ENCODE measurements at places on chromosomes 2 and 18.

DNA sequence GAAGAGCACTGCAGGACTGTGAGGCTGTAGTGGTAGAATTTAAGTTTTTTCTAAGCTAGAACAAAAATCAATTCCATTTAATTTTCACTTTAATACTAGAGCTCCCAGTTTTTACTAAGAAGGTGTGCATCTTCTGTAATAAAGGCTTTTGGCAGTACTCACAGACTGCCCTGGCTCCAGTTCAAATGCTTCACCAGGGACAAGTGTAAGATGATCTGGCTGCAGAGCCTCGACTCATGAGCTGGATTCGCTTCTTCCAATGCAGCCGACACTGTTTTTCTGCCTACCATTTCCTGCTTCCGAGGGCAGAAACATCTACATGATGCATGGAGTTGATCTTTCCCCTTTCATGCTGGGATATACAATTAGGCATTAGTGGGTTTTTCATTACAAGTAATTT is 87.0 kb downstream of the FARSB start:
- no peak for DNase-seq

DNA sequence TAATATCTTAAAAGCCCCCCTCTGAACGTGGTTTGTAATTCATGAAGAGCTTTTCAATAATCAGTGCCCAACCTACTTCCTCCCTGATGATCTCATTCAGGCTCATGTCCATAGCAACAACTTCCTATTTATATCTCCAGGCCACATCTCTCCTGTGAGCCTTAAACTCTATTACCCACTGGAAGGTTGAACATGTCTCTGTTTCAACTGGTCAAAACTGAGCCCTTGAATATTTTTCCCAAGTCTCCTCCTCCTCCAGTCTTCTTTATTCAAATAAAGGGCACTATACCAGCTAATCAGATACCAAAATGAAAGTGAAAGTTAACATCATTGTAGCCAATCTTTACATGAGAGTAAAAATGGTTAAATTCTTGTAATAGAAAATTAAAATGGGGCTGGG is 63.7 kb upstream of the ITGA4 start:
- peak; percentile 76 for DNase-seq

DNA sequence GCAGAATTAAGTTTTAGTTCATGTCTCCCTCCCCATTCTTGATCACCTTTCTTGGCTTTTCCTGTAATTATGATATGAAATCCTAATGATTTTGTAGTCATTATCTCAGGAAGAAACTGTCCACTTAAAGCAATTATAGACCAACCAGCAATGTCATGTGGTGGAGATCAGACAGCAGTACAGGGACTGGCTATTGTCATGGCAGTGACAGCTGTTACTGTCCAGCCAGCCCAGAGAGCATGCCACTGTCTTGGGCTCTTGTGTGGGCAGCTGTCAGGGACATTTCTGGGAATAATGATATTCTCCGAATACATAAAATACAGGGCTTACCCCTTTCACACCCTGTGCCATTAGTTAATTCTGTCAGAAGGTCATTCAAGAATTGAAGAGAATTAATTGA is 355.3 kb upstream of the RAB12 start:
- DNase-seq = no peak

- DNase-seq = no peak
Observed at GRCh38 chr2:26471289-26471688, 6.6 kb downstream of the OTOF start.

DNA sequence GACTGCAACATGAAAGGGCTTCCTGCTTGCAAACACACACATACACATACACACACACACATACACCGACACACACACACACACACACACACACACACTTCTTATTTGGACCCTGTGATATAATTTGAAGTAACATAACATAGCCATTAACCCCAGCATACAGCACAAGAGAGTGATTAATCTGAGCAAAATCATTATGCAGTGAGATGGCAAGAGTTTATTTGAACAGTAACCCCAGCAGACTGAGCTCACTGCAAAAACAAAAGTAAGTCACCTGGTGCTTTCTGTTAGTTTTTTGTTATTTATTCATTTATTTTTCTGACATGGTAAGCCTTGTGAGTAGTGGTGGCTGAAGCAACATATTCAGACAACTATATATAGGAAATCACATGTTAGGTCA is 93.7 kb downstream of the NOL4 start:
- no peak for DNase-seq

- no peak for DNase-seq
Observed at GRCh38 chr2:88770016-88770415, 78.5 kb downstream of the RPIA start.

All from ACHN (cell line).